ENCODE measurements at places on chromosomes 16 and 17.

DNA sequence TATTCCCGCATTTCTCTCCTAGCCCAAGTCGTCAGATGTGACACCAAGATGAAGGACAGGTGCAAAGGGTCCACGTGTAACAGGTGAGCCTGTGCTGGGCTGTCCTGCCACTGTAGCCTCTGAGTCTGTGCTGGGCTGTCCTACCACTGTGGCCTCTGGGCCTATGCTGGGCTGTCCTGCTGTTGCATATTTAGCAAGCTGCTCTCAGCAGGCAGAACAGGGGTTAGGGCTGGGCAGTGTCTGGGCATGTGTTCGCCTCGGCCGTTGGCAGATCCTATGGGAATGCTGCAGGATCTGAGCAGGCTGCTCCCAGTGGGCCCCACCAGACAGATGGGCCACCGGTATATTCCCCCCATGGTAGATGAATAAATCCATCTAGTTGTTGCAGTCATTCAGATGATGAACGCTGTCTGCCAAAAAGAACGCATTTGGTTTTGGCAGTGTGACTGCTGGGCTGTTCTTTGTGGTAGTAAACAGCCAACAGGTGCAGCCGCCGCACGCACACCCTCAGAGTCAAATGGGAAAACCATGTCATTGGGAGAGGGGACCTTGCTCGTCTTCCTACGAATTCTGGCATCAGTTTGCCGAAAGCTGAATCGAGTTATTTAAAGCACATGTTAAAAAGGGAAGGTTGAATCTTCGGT is 49.2 kb downstream of the CRISPLD2 start:
- DNase-seq = no peak

GRCh38 chr17:73261617-73261951 is at the start of gene CPSF4L:
CPSF4L (minus strand) TSS chr17:73261880; CDS start chr17:73261818, 62 bp downstream.
- DNase-seq = no peak

- no peak for DNase-seq
Observed at GRCh38 chr16:87560428-87561199, 41.7 kb upstream of the JPH3 start.

GRCh38 chr17:34365340-34365739 is 2.3 kb upstream of the CCL1 start:
- no peak for DNase-seq

- no peak for DNase-seq
Observed at GRCh38 chr16:67561501-67561823, 864 bp upstream of the CTCF start.

GRCh38 chr16:47469227-47469626 is 8.1 kb downstream of the PHKB start:
- no peak for DNase-seq

DNA sequence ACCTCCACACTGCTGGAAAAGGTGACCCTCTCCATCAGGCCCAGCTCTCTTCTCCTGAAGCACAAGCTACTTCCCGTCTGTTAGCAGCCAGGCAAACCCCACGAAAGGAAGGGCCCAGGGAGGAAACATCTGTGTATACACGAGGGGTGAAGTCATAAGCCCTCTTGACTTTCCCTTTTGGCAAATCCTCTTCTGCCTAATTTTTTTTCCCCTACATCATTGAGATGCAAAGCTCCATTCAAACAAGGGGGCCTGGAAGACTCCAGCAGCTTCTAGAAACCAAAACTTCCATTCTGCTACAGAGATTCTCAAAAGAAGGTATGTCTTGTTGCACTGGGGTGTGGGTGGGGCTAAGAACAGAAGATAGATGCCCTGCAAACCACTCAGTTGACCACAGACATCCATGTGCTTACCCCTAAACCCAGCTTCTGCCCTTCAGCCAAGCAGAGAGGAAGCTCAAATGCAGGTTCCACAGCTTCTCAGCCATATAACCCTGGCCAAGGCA is 145.6 kb upstream of the RCVRN start:
- DNase-seq = no peak

DNA sequence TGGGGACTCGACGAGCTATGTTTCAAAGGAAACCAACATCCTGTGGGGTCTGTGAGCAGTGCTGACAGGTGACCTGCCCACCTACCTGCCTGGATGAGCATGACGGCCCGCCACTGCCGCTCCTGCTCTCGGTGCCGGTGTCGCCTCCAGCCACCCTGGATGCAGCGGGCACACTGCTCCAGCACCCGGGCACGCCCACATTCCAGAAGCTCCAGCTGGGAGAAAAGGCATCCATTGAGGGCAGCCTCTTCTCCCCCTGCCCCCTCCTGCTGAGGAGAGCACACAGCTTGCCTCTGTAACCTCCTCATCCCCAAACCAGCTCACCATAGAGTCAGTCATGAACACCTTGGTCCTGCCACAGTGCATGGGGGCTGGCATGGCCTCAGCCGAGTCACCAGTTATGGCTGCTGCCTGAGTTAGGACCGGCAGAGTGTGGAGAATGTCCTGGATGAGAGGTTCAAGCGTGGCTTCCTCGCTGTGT is 14.3 kb downstream of the ZNHIT3 start:
- DNase-seq = no peak

DNA sequence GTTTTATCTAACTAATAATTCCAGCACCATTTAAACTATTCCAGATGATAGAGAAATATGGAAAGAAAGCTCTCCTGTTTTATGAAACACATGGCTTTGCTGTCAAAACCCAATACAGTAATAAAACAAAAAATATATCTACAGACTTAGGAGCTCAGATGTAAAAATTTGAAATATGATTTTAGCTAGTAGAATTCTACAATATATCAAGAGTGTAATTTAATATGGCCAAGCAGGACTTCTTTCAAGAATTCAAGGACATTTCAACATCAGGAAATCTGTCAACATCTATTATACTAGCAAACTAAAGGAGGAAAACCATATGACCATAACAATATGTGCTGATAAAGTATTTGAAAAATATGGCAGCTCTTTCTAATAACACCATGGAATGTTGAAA is 57.5 kb downstream of the CCDC182 start:
- no peak for DNase-seq

DNA sequence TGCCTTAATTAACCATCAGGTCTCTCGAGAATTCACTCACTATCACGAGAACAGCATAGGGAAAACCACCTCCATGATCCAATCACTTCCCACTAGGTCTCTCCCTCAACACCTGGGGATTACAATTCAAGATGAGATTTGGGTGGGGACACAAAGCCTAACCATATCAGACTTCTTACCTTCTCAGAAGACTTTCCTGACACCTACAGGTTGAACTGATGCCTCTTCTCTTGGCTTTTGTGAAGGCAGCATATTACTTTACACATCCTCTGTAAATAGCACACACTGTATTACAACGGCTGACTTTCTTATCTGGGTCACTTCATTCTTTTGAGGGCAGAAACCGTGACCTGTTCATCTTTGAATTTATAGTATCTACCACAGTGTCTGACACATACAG is 23.6 kb downstream of the BMERB1 start:
- no peak for DNase-seq

DNA sequence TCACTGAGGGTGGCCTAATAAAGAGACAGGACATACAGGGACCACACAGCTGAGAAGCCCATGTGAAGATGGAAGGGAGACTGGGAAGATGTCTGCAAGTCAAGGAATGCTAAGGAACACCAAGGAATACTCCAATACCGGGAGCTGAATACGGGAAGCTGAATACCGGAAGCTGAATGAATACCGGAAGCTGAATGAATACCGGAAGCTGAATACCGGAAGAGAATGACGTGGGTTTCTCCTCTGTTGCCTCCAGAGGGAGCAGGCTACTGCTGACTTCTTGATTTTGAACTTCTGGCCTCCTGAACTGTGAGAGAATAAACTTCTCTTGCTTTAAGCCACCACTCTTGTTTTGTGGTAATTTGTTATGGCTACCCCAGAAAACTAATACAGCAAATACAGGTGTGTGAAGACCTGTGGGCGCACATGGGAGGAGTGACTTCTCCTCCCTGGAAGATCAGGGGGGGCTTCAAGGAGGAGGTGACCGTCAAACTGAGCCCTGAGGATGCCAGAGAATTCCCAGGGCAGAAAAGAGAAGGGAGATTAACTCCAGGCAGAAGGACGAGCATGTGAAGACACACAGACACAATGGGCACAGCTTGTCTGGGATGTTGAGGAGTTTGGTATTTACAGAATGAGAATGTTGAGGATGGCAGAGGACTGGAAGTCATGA is 259.9 kb downstream of the IRF8 start:
- no peak for DNase-seq

DNA sequence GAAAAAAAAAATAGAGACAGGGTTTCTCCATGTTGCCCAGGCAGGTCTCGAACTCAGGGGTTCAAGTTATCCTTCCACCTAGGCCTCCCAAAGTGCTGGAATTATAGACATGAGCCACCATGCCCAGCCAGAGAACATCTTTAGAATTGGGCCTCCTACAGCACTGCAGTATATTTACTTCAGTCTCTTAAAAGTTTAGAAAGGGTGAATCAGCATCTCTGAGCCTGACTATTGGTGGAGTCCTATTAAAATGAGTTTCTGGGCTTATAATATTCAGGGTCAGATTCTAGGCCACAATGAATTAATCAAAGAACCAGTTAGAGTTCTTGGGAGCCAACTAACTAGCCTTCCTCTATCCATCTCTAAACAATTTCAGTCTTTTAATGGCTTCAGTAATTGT is 22.8 kb downstream of the TADA2A start:
- DNase-seq = no peak

DNA sequence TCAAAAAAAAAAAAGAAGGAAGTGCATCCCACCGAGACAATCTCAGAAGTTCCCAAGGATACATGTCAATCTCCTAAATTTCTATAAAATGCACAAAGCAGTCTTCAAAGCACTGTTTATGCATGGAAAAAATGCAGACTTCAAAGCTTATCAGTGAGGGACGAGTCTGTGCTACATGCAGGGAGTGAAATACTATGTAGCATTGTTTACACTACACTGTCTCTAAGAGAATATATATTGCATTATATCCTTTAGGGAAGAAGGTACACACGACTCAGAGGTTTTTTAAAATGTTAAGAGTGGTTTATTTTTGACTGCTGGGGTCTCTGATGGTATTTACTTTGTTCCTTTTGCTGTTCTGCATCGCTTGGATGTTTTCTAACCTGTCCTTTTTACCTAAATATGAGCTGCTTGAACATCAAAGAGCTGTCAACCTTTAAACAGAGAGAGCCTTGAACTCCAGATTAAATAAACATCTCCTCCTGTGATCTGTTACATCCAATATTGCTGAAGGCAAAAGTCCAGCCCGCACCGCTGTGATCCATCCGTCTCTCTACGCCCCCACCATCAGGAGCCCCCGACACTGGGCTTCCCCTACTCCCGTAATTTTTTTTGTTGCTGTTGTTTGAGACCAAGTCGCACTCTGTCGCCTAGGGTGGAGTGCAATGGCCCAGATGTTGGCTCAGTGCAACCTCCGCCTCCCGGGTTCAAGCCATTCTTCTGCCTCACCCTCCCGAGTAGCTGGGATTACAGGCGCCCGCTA is 1.4 kb downstream of the FBXO31 start:
- DNase-seq = no peak

GRCh38 chr17:19440421-19440820 is 29.4 kb downstream of the RNF112 start:
- DNase-seq = no peak

DNA sequence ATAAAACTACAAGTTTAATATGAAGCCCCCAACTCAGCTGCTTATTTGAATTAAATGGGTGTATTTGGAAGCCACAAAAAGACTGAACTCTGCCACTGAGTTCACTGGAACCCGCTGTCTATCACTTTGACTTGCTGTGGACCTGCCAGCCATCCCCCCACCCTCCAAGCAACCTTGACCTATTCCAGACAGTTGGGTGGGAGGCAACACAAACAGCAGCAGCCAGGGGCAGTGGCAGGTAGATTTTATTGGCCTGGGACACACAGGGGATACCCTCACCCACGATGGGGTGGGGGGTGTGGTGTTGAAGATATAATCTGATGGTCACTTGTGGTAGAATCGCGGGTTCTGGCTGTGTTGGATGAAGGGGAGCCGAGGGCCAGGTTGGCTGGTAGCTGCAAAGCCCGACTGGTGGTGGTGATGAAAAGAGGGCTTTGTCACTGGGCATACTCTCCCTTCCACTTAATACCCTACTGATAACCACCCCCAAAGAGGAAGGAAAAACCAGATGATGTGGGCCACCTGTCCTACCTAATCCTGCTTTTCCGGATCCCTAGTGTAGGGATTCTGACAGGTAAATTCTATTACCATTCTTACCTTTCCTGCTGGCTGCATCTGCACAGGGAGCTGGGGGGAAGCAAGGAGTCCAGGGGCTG is 2.6 kb downstream of the GPS2 start:
- no peak for DNase-seq

GRCh38 chr16:1290860-1291575 is 18.4 kb upstream of the UBE2I start:
- no peak for DNase-seq

DNA sequence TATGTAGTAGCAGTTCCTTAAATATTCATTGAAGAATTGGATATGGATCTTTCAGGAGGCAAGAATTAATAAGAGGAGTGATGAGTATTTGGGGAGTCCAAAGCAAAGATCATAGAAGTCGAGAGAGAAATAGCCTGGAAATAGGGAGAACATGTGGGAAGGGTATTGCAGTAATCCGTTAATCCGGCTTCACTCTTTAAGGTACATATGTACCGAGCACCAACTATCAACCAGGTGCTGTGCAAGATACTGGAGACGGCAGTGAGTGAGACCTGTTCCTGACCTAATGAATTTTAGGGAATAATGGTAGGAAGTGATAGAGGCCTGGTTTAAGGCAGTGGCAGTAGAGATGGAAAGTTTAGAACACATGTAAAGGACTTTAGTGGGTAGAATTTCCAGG is 1.1 kb downstream of the ELP5 start:
- DNase-seq = no peak

- DNase-seq = peak; percentile 27
Observed at GRCh38 chr17:58184308-58184985, 8.1 kb upstream of the EPX start.

DNA sequence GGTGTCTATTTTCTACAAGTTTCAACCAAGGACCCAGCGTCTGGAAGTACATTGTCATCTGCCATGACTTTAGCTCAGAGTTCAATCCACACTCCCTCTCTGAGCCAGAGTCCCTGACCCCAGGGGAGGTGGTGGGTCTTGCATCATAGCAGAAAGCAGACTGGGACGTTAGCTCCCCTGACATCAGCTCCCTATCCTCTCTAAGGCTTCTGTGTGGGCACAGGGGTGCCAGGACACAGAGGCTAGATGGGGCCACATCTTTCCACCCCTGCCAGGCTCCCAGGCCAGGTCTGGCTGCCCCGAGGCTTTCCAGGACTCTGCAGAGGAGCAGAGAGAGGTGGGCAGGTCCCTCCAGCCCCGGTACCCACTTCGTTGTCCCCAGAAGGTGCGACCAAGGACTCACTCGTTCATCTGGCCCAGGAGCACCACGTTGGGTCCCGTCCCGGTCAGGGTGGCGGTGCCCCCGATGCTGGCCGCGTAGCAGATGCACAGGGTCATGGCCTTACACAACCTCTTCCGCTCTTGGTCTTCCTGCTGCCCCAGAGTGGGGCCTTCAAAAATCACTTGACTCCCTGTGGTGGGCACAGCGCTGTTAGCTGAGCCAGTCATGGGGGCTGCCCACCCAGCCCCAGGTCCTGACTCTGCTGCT is 10.5 kb downstream of the SLC13A5 start:
- DNase-seq = no peak
